ENCODE measurements at places on chromosomes 6 and 20. TPM values are rescaled to one million over a fixed set of nuclear protein-coding genes. Genes with fewer than 3 reads are reported as not detected.
A peak's percentile ranks its signal among the peaks of the same experiment; 100 is the strongest.

The ECT2L gene
- not detected for total RNA-seq

DNA sequence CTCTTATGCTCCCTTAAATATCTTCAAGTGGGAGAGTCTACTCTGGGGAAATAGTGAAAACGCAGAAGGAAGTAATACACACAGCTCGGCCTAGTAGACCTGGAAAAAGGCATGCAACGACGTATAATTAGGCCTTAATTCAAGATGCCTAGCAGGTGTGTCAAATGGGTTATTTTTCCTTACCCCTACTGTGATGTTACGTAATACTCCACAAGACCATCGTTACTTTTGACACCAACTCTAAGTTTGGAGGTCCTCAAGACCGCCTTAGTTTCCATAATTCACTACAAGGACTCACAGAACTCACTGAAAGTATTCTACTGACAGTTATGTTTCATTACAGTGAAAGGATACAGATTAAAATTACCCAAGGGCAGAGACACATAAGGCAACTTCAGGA lies 1024.3 kb upstream of the MAP3K7 start:
- no peaks in the 10 kb centered on the region for H3K36me3 ChIP-seq
- H3K4me3 ChIP-seq = no peak overlapping the region
- no peak overlapping the region for H3K27ac ChIP-seq
- DNase-seq = no peak
- H3K4me1 ChIP-seq = no peaks in the 10 kb centered on the region

The ANKEF1 gene
- total RNA-seq = 7.2 TPM

The PRKN gene
- total RNA-seq = 17.0 TPM

The TBXT gene
- total RNA-seq = not detected

- no peaks in the 10 kb centered on the region for H3K27me3 ChIP-seq
- H3K4me3 ChIP-seq = peak within 1 kb of the TSS; percentile 93
- DNase-seq = peak; percentile 86
- H3K27ac ChIP-seq = no peak within 1 kb of the TSS
- H3K36me3 ChIP-seq = no peaks in the 10 kb centered on the region
- H3K4me1 ChIP-seq = no peaks in the 10 kb centered on the region
These were observed at the start of gene RAB22A for GRCh38 chr20:58309591-58310290. Gene RAB22A (plus strand): TSS chr20:58309715. CDS start chr20:58309977, 262 bp downstream.

DNA sequence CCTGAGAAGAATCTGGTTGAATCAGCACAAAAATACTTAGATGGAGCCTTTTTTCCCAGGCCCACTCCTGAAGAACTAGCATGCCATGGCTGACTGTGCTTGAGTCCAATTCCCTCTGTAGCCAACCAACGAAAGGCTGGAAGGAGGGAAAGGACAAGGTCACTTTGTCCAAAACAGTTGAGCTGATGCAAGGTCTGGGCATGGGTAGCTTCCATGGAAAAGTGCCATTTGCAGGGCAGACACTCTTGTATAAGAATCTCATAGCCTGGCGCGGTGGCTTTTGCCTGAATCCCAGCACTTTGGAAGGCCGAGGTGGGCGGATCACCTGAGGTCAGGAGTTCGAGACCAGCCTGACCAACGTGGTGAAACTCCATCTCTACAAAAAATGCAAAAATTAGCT lies 125.0 kb upstream of the LGSN start:
- H3K36me3 ChIP-seq = no peaks in the 10 kb centered on the region
- DNase-seq = no peak
- H3K27ac ChIP-seq = no peak overlapping the region
- H3K4me1 ChIP-seq = no peaks in the 10 kb centered on the region
- no peak overlapping the region for H3K4me3 ChIP-seq

DNA sequence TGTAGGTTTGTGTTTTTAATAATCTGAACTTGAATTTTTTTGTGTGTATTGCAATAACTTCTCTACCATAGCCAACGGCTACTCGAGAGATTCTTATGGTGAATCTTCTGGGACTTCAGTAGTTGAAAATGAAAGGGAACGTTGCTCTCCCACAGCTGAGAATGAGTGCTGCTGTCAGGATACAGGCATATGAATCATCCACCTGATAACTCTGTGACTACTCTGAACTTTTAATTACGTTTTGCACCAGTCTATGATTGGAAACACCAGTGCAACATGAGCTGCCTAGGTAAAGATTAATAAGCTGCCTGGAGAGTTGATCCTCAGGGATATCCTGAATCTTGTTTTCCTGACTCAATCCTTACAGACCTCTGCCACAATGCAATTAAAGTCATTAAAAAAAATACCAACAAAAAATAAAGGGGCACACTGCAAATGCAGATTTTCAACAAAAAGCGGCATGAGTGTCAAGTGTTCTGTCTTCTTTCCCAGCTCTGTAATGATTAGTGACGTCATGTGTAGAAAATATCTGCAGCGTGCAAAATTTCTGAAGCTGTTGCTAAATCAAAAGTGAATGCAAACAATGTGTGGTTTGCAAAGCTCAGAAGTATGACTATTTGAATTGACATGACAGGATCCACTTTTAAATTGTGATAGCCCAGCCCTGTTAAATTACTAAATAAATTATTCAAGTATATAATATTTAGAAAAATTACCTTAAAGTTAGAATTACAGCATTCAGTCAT lies 432.2 kb downstream of the HTR1B start:
- no peaks in the 10 kb centered on the region for H3K27me3 ChIP-seq
- peaks cover 3% of the 10 kb centered on the region for H3K4me1 ChIP-seq
- no peak for DNase-seq
- H3K27ac ChIP-seq = no peak overlapping the region
- H3K36me3 ChIP-seq = no peaks in the 10 kb centered on the region

- H3K4me3 ChIP-seq = no peak overlapping the region
- H3K27ac ChIP-seq = no peak overlapping the region
- no peaks in the 10 kb centered on the region for H3K36me3 ChIP-seq
- DNase-seq = no peak
- no peaks in the 10 kb centered on the region for H3K27me3 ChIP-seq
These were observed 232.2 kb upstream of the ARID1B start for GRCh38 chr6:156545021-156545420.

The VWA7 gene
- total RNA-seq = 0.72 TPM

The PI16 gene
- 1.7 TPM for total RNA-seq

GRCh38 chr20:43955062-43955749 lies 40.6 kb downstream of the TOX2 start:
- no peak overlapping the region for H3K4me3 ChIP-seq
- no peaks in the 10 kb centered on the region for H3K36me3 ChIP-seq
- peaks cover 36% of the 10 kb centered on the region for H3K4me1 ChIP-seq
- no peak for DNase-seq
- peak overlapping the region; percentile 67 for H3K27ac ChIP-seq
